Osteocyte (in vitro differentiated cells): ENCODE measurements at places on chromosomes 1 and 21.

DNA sequence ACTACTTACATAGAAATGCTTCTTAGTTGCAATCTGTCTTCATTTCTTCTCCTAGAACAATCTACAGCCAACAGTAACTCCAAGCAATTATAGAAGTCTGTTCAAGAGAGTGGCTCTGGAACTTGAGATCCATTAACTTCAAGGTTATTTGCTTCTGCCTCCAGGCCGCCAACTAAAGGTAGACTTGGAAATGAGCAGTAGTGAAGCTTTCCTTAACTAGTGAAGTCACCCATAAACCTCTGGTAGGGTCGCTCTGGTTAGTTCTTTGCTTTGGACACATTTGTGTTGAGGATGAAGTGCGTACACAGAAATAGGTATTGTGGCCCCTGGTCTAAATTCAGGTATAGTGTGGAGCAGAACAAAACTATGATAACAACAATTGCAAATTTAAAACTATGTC, 809.9 kb upstream of the RGS18 start:
- no peak for DNase-seq

GRCh38 chr1:36419140-36419539, 21.4 kb upstream of the LSM10 start:
- no peak for DNase-seq

GRCh38 chr1:61043010-61043820, 39.1 kb upstream of the NFIA start:
- peak; percentile 93 for DNase-seq

DNA sequence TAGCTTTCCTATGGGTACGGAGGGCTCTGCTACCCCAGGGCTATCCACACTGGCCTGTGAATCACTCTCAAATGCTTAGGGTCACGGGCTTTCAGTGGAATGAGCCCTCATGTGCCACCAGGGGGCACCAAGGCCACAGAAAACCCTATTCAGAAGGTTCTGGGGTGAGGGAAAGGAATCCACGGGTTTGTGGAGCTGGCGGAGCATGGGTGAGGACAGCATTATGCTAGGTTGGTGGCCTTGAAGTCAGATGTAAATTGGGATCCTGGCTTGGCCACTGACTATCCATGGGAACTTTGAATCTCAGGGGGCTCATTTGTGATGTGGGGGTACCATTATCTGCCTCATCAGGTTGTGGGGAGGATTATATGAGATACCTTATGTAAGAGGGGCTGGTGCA, 5.1 kb upstream of the LAMTOR5 start:
- DNase-seq, result no peak

- no peak for DNase-seq
These were observed 10.3 kb downstream of the NIPAL3 start for GRCh38 chr1:24425922-24426321.

DNA sequence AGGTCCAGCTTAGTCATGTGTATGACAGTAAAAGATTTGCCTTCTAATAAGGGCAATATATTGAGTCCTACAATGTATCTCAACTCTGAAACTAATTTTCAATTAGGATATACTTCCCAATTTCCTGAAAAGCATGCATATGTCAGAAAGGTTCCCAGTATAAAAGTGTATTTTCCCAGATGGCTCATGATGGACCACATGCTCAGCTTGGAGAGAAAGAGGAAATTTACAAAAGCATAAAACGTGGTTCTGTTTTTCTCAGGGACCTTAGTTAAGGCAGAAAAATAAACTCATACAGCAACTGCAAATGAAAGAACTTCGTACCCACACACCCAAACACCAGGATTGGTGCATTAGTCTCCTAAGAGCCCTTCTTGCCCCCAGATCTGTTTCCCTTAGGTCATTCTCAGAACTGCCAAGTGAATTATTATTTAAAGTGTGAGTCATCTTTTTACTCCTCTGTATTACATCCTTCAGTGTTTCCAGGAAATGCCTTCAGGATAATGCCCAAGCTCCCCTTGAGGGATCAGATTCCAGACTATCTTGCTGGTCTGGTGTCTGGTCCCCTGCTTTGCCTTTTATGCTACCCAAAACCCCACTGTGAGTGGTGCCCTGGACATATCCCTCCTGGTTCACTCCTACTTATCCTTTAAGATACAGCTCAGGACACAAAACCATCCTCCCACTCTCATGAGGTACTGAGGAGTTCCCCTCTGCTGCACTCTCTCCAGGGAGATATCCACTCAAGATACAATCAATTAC, 57.4 kb downstream of the SSX2IP start:
- peak; percentile 36 for DNase-seq

GRCh38 chr1:9289090-9289534, 3.6 kb upstream of the SPSB1 start:
- no peak for DNase-seq

- DNase-seq, result no peak
These were observed 14.6 kb upstream of the SLC41A1 start for GRCh38 chr1:205827623-205828022.

GRCh38 chr1:14236097-14236496, 362.4 kb upstream of the KAZN start:
- no peak for DNase-seq

DNA sequence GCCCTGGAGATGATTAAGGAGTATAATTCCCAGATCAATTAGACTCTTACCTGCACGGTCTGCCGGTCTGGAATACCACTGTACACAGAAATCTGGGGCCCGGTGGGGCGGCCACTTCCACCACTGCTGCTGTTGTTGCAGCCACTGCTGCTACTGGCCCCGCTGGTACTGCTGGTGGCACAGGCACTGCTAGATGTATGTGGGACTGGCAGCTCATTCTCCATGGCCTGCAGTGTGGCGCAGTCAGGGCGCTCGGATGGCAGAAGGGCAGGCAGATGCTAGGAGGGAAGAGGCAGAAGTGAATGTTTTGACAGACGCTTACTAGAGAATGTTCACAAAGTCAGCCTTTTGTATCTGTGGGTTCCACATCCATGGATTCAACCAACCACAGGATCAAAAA, 54.4 kb upstream of the A3GALT2 start:
- DNase-seq, result no peak

DNA sequence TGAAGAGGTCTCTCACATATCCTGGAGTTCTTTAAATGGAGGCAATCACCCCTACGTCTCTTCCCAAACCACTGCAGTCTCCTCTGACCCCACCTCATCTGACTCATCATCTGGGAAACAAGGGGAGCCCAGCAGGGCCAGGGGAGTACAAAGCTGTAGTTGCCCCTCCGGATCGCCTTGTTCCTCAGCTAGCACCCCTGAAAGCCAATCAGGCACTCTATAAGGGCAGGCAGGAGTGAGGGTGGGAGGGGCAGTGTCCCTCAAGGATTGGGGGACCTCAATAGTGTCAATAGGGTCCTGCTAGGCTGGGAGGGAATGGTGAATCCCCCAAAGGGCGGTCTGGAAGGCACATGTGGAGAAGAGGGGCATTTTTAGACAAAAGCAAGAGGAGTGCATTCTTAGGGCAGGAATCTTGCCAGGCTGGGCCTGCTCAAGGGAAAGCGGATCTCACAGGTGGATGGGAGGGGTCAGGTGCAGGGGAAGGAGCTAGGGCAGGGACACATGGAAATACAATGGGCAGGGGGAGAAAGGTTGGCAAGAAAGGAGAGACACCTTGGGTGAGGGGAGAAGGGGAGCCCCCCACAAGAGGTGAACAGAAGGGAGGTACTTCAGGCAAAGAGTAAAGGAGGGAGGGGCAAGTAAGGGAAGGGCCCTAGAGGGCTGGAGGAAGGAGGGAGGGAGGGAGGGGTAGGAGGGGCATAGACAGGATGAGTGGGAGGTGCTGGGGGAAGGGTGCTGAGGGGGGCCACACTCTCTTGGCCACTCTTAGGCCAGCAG, 5.8 kb downstream of the SHISA4 start:
- DNase-seq, result no peak

- no peak for DNase-seq
These were observed 29.6 kb downstream of the KIAA0040 start for GRCh38 chr1:175162955-175163354.

- DNase-seq, result no peak
These were observed 786 bp downstream of the RPL5 start for GRCh38 chr1:92832537-92833114.
